Glutamatergic neuron (in vitro differentiated cells): ENCODE measurements at places on chromosomes 7 and 10. TPM values are rescaled to one million over a fixed set of nuclear protein-coding genes. Genes with fewer than 3 reads are reported as not detected.

DNA sequence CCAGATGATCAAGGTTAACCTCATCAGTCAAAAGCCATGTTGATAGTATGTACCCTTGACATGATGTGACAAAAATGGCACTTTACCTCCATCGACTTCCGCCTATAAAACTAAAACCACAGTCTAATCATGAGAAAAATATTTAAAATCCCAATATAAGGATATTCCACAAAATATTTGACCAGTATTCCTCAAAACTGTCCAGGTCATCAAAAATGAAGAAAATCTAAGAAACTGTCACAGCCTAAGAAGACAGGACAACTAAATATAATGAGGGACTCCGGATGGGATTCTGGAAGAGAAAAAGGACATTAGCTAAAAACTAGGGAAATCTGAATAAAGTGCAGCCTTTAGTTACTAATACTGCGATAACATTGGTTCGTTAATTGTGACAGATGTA is 67.6 kb downstream of the XPNPEP1 start:
- DNase-seq = no peak

Gene CSGALNACT2
- 28.3 TPM for total RNA-seq

Gene GNAT3
- 2.0 TPM for total RNA-seq

Gene VIPR2
- total RNA-seq = not detected

Gene WNT8B
- total RNA-seq = not detected
